Smooth muscle cell of bladder (primary cell): ENCODE measurements at places on chromosomes 3 and 15. TPM values are rescaled to one million over a fixed set of nuclear protein-coding genes. Genes with fewer than 3 reads are reported as not detected.

Gene GABRB3
- total RNA-seq = 0.71 and 1.6 TPM in 2 replicates

Gene RAB7A
- 36.4 and 43.1 TPM in 2 replicates for total RNA-seq

Gene RNU5B-1
- not detected in 2 replicates for total RNA-seq

Gene IGSF11
- 0.09 and 0.14 TPM in 2 replicates for total RNA-seq

Gene TRH
- 0.37 TPM in 1 of 2 replicates, not detected in the other for total RNA-seq

Gene ROPN1
- not detected in 2 replicates for total RNA-seq

Gene C3orf85
- total RNA-seq = not detected in 2 replicates

Gene CHRFAM7A
- 0.14 TPM in 1 of 2 replicates, not detected in the other for total RNA-seq

Gene ADAMTSL3
- total RNA-seq = 0.14 and 0.18 TPM in 2 replicates

Gene BRPF1
- 12.1 and 14.7 TPM in 2 replicates for total RNA-seq

Gene GPR149
- total RNA-seq = not detected in 2 replicates

Gene GABRA5
- 0.09 and 0.14 TPM in 2 replicates for total RNA-seq

Gene CLRN1
- not detected in 2 replicates for total RNA-seq

Gene C3orf18
- 9.4 and 16.0 TPM in 2 replicates for total RNA-seq

Gene DTX3L
- 10.9 and 12.1 TPM in 2 replicates for total RNA-seq

Gene GHSR
- not detected in 2 replicates for total RNA-seq

Gene A4GNT
- not detected in 2 replicates for total RNA-seq

Gene SMCO1
- total RNA-seq = not detected in 2 replicates

Gene TERC
- total RNA-seq = 37.7 and 59.6 TPM in 2 replicates

Gene SEMA4B
- total RNA-seq = 28.3 and 29.1 TPM in 2 replicates

Gene GALNT15
- total RNA-seq = 12.1 and 20.2 TPM in 2 replicates

Gene USP19
- 40.0 and 45.9 TPM in 2 replicates for total RNA-seq
